ENCODE measurements at places on chromosomes 1 and 21. TPM values are rescaled to one million over a fixed set of nuclear protein-coding genes. Genes with fewer than 3 reads are reported as not detected.

The C1orf116 gene
- not detected for total RNA-seq

The ITLN2 gene
- total RNA-seq, result not detected

The OR2G6 gene
- total RNA-seq, result not detected

The MSH4 gene
- total RNA-seq, result under 0.01 TPM

The VANGL2 gene
- total RNA-seq, result under 0.01 TPM

The NPR1 gene
- under 0.01 TPM for total RNA-seq

The GBP4 gene
- 0.36 TPM for total RNA-seq
